ENCODE measurements at places on chromosomes 4 and X.

- no peak for DNase-seq
Observed at GRCh38 chr4:61772126-61772525, 572.0 kb downstream of the ADGRL3 start.

- DNase-seq = no peak
Observed at GRCh38 chr4:26861434-26862186, 969 bp downstream of the STIM2 start.

DNA sequence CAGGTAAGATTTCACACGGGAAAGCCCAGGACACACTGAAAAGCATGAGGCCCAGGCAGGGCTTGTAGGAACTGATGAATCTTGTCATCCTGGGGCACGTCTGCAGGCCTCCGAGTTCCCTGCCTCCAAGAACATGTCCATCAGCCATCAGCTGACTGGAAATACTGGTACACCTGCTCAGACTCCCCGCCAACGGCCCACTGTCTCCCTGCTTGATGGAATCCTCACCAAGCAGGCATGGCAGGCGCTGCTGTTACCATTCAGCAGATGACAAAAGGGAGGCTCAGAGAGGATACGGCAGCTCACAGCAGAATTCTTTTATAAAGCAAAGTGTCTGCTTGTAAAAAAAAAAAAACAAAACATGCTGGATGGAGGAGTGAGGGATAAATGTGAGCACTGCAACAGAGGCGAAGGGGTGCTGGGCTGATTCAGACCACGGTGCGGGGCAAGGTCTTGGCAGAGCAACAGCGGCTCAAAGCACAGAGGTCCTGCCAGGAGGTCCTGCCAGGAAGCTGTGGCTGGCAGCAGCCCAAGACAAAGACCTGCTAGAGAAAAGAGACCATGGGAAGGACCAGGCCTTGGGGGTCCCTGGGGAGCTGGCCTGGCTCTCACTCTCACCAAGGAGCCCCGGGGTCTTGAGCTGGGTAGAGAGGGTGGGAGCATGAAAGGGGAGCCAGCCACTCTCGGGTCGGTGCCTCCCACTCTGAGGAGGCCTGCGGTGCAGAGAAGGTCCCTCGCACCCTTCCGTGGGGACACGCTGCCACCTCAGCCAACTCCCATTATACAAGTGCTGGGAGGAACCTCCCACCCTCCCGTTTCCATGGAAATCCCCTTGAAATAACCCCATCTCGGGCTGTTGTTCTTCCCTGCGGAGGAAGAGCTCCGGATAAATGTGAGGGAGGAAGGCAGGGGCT is 25.6 kb downstream of the PPP2R2C start:
- DNase-seq = no peak

DNA sequence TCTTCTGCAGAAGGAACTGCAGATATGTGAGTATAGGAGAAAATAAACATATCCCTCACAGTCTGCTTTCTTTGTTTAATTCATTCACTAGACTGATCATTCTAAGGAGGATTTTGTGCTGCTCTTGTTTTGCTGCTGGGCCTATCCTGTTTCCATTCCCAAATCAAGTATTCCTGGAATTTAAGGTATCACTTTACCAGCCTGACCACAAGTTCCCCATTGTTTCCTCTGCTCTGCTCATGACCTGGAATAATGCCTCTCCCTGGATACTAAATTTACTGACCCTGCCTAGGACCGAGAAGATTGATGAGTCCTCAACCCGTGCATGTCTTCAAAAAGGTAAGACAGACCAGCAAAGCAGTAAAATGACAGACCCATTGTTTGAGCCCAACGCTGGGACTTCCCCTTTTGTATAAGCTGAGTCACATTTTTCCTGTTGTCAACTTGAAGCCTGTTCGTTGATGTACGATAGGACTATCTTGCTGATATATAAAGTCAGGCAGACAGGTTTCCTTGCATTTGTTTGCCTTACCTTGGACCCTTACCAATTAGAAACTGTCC is 85.5 kb upstream of the TET2 start:
- DNase-seq = no peak

DNA sequence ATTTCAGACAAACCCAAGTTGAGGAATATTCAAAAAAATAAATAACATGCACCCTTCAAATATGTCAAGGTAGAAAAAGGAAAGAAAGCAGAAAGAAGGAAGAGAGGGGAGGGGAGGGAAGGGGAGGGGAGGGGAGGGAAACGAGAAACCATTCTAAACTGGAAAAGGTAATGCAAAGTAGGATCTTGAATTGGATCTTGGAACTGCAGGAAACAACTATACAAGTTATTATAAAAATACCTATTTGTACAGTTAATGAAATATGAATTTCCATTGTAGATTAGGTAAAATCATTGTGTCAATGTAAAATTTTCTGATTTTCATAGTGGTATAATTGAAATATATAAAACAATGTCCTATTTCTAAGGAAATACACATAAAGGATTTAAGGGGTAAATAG is 668.4 kb downstream of the FAT4 start:
- no peak for DNase-seq

- DNase-seq = no peak
Observed at GRCh38 chr4:154503598-154503997, 12.0 kb upstream of the DCHS2 start.

DNA sequence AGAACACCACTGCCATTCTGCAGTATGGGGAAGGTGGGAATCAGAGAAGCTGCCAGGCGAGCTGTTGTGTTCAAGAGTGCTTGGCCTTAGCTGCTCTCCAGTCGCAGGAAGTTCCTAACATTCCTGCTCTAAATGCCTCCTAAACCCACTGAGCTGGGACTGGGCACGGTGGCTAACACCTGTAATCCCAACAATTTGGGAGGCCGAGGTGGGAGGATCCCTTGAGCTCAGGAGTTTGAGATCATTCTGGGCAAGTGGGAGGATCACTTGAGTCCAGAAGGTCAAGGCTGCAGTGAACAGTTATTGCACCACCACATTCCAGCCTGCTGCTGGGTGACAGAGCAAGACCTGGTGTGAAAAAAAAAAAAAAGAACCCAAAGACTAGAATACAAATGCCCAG is 690.3 kb upstream of the FAM241A start:
- DNase-seq = no peak

DNA sequence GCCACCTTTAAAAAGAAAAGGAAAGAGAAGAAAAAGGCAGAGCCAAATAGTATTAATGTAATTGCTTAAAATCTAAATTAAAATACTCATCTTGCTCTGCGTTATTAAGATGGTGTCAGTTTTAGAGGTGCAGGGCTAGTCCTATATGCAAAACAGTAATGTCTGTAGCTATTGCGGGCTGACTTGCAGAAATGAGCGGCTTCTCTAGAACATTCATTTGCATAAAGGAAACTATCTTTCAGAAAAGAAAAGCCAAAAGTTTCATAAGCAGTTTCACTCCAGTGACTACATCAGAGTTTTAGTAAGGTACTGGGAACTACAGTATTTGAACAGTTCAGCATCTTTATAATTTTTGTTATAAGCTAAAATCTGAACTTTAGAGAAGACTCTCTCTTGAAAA is 6.0 kb downstream of the SMAD1 start:
- DNase-seq = no peak

GRCh38 chr4:8849266-8850073 is 22.2 kb downstream of the HMX1 start:
- no peak for DNase-seq

DNA sequence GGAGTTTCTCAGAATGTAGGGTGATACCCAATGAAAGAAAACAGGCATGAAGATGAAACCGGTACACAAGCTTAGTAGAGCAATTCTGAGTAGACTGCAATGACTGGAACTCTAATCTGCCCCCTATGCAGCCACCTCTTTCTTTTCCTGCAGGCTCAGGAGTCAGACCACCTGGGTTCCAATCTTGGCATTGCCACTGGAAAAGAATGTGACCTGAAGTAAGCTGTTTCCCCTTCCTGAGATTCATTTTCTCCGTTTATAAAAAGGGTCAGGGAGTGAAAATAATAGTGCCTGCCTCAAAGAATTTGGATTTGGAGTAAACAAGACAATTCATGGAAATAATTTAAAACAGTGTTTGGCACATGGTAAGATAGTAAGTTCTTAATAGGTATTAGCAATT is 1464.0 kb downstream of the PCDH7 start:
- no peak for DNase-seq

DNA sequence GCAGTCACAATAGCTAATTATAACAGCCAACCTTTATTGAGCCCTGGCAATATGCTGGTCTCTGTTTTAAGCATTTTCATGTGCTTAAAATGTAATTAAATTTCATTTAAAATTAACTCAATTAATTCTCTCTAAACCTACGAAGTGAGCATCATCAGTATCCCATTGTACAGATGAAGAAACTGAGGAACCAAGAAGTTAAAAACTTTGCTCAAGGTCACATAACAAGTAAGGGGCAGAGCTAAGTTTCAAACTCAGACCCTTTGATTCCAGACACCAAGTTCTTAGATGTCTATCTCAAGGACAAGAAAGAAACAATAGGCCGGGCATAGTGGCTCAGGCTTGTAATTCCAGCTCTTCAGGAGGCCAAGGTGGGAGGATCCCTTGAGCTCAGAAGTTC is 55.9 kb upstream of the NFKB1 start:
- DNase-seq = no peak

DNA sequence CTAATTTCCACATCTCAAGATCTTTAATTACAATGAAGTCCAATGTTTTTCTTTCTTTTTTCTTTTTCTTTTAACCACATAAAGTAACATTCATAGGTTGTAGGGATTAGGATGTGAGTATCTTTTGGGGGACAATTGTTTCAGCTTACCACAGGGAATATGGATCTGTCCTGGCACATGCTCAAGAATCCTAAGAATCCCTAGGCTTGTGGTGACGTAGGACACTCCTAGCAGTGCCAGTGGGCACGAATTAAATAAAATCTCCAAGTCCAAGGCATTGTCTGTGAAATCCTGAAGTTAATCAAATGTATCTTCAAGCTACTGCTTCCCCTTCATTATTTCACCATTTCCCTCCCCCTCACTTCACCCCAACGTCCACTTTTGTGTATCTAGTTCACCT is 2.6 kb upstream of the LAS1L start:
- no peak for DNase-seq

GRCh38 chr4:25834411-25835107 is 28.2 kb downstream of the SEL1L3 start:
- DNase-seq = no peak

DNA sequence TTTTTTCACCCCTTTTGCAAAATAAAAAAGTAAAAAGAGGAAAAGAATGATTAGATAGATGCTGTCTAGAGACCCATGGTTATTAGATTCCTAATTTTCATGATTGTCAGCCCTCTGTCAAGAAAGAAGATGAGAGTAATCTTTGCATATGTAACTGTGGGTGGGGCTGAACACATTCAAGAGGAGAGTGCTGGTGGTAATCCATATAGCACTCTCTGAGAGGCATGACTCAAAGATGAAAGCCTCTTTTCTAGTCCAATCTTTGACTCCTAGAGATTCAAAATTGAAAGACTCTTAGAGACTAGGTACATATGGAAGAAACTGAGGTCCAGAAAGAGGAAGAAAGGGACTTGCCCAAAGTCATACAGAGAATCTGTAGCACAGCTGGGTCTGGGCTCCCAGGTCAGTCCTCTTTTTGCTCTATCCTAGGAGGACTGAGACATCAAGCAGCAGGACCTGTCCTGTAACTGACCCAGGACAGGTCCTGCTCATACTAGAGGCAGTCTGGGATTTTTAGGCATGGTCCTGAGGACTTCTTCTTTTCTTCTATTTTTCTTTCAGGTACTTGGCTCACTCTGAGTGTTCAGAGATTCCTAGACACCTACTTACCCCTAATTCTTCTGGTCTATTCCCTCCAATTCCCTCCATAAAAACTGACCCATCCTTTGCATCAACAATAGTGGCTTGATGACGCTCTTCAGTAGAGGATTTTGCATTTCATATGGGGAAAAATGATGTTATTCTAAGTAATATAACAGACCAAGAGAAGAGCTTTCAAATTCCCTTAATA is 23.8 kb downstream of the VSIG4 start:
- no peak for DNase-seq

DNA sequence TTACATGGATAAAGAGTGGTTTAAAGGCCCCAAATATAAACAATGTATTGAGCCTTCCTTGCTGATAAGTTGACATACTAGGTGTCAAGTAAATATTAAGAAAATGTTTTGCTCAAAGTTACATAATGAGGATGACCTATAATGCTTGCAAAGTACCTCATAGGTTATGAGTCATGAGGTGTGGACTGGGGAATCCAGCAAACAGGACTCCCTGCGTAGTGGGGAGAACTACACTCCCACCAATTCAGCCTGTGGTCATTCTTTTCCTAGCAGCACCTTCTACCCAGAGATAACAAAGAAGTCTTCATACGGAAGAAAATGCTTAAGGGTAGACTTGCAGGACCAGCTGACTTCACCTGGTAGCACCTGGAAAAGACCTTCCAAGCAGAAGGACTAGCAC is 418.9 kb upstream of the CPEB2 start:
- DNase-seq = no peak

DNA sequence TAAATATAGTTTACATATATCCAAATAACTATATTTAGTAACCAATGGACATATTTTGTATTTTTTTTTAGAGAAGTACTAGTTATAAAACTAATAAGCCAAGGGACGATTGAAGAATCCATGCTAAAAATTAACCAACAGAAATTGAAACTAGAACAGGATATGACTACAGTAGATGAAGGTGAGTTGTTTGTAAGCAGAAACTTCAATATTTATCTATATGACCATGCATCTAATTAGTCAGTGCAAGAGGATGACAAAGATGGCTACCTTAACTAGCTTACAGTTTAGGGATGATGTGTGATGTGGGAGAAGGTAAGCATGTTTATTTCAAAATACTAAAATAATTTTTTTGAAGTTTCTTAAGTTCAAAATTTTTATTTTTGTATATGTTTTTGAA is 57.7 kb downstream of the HPGDS start:
- DNase-seq = no peak

- no peak for DNase-seq
Observed at GRCh38 chrX:41026702-41027078, 58.6 kb upstream of the USP9X start.

DNA sequence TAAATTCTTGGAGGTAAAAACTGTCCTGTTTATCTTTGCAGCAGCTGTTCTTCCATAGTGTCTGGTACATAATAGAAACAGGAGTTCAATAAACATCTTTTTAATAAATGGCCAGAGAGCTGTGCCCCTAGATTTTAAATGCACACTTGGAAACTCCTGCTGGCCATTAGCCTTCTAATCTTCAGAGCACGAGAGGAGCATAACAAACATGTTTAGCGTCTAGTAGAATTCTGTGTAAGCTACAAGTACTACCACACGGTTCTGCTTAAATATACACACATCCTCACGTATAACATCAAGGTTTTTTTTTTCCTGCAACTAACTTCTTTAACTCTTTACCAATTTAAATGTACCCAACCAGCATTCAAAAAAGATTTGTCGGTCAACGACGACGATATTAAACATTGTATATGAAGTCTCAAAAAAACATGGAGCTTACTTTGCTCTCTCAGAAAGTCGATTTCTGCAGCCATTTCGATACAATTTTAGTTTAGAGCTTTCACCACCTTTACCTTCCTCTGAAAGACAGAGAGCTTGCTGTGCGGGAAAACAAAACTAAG is 628 bp downstream of the SCLT1 start:
- no peak for DNase-seq

- no peak for DNase-seq
Observed at GRCh38 chr4:181757910-181758660, 485.1 kb upstream of the TENM3 start.

GRCh38 chrX:6909396-6909795 is 238.1 kb upstream of the STS start:
- DNase-seq = no peak

Measured in NCI-H2107 (cell line).